ENCODE measurements at places on chromosomes 1 and 21. TPM values are rescaled to one million over a fixed set of nuclear protein-coding genes. Genes with fewer than 3 reads are reported as not detected.

The RIPK4 gene
- 30.3 TPM for total RNA-seq

The LCE1E gene
- total RNA-seq = not detected

The CYYR1 gene
- total RNA-seq = not detected

The EPHB2 gene
- 19.3 TPM for total RNA-seq

The HSD3B1 gene
- not detected for total RNA-seq

GRCh38 chr21:35280231-35280630 lies 231.1 kb upstream of the RUNX1 start:
- DNase-seq = no peak

DNA sequence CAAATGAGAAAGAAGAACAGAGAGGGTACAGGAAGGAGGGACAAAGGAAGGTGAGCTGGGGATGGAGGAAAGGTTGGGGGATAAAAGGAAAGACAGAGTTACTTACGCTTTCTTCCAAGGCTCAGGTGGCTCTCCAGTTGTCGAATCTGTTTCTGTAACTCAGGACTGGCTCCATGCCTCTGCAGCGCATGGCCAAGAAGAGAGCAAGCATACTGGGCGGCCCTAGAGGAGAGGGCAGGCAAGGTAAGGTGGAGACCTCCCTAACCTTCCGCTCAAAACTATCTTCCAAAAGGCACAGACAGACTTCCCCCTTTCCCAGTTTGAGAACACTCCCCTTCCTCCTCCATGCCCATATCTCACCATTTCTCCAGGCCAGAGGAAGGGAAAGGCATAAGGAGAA lies 922 bp downstream of the PEX11B start:
- DNase-seq = no peak

DNA sequence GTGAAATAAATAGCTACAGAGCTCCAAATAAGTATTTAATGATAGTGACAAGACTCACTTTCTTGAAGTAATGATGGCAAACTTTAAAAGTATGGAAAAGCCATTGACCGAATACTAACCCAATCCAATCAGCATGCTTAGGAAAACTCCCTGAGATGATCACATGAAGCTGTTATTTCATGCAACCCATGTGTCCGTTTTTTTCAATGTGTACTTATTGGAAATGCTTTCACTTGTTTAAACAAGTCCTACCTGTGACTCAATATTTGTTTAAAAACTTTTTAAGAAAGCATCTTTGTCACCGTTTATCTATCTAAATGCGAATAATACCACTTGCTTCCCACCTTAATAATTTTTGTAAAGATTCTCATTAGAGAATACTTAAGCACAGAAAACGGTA lies 185.8 kb downstream of the NRIP1 start:
- DNase-seq = no peak

- no peak for DNase-seq
These were observed 11.7 kb downstream of the LRIF1 start for GRCh38 chr1:110952031-110952430.

- DNase-seq = no peak
These were observed 131.5 kb downstream of the DNM3 start for GRCh38 chr1:171972846-171973245.

- no peak for DNase-seq
These were observed 94.9 kb upstream of the IGSF21 start for GRCh38 chr1:18012686-18013085.
